Daoy (cell line): ENCODE measurements at places on chromosomes 1 and 21.

DNA sequence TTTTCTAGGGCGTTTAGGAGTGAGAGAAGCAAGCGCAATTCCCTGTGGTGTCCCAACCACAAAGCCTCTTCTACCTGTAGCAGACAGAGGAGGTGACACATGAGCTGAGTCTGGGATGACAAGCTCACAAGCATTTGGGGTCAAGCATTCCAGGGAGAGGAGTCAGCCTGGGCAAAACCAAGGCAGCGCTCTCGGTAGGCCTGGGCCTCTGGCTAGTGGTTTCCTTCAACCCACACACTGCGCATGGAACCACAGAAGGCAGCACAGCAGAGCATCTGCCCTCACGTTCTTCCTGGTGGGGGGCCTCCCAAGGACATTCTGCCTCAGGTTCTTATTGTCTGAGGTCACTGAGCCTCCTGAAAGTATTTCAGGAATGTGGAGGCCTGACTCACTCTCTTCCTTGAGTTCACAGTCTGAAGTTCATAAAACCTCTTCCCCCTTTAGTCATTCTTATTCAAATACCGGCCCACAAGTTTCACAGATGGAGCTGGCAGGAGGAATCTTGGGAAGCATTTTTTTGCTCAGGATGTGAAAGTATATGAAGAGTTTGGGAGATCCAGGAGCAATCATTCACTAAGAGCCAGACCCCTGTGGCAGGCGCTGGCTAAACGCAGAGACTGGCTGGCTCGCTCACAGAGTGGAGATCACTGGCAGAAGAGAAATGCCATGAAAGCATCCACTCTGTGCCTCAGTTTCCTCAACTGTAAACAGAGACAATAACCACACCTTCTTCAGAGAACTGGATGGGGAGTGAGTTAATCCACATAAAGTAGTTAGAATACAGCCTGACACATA is 26.8 kb downstream of the CCN1 start:
- DNase-seq: peak; percentile 100

DNA sequence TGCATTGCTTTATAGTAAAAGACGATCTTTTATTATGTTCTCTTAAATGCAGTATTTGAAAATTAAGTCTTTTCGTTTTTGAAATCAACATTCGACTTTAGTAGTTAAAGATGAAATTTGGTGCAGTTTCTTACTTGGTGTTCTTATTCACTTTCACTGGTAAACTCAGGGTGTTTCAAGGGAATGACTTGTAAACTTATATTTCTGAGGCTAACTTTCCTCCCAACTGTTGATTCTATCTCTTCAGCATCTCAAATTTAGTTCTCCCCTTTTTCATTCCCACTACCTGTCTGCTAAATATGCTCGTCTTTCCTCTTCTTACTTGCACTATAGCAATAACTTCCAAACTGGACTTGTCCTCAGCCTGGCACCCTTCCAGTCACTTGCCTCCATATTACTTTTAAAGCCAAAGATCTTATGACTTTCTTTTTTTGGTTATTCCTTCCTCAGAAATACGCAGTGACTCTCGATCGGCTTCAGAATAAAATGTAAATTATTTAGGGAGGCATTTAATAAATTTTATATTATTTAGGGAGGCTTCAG is 988 bp downstream of the SLC35A3 start:
- no peak for DNase-seq

GRCh38 chr21:44708213-44708865 is 3.0 kb downstream of the TSPEAR start:
- DNase-seq: no peak

DNA sequence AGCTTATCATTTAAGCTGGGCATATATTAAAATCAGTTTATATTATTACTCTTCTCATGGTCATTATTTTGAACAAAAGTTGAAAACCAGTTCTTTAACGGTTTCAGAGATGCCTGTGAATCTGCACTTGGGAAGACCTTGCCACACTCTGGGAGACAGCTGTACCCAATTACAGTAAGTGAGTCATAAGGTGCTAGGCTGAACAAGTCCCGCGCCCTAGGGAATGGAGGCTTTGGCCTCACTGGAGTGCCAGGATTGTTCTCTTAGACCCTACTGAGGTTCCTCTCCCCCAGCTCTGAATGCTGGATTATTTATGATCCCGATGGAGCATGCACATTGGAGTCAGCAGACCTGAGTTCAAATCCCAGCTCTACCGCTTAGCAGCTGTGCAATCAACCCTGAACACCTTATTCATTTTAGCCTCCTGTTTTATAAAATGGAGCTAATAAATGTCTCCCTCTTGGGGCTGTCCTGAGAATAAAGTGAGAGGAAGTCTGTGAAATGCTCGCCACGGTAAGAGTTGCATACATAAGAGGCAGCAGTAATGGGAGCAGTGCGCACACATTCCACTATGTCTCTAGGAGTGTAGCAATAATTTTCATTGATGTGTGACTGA is 266.2 kb downstream of the FOXD2 start:
- peak; percentile 84 for DNase-seq

DNA sequence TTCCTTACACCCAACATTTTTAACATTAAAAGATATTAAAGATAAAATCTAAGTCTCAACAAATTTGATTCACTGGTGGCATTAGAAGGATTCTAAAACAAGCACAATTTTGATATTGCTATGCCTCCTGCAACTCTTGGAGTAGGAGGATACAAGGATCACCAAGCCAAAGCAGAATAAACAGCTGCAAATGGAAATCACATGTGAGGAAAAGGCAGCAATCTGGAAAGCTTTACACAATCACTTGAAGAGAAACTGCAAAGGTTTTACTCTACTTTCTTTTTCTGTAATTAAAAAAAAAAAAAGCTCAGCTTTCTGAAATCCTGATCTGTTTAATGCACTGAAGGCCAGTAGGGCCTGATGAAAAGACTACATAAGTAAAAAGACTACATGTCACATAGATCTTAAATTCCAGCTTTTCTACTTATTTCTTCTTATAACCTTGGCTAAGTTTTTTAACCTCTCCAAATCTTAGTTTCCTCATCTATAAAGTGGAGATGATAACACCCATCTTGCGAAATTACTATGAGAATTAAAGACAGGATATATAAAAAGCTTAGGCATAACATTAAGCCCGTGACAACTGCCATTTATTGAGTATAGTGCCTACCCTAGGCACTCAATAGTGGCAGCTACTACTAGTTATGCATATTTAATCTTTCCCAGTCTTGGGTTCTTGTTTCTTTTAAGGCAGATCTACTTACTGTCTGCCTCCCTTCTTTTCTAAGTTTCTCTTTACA is 73.5 kb downstream of the EPS15 start:
- DNase-seq: no peak

DNA sequence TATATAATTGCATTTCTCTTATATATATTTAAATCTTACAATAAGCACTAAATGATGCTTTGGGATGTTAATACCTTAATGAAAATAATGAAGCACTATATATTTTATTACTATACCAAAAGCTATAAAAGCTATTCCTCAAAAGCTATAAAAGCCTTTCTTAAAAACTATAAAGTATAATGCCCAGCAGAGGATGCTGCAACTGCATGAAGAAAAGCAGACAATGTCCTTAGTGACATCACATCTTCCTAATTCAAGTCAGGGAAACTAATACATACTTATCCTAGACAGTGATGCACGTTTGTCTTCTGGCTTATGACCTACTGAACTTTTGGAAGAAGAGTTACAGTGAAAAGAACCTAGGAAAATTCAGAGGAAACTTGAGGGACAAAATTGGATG is 13.6 kb upstream of the C1orf185 start:
- no peak for DNase-seq

GRCh38 chr1:209106237-209106741 is 477.2 kb upstream of the CAMK1G start:
- DNase-seq: peak; percentile 78

DNA sequence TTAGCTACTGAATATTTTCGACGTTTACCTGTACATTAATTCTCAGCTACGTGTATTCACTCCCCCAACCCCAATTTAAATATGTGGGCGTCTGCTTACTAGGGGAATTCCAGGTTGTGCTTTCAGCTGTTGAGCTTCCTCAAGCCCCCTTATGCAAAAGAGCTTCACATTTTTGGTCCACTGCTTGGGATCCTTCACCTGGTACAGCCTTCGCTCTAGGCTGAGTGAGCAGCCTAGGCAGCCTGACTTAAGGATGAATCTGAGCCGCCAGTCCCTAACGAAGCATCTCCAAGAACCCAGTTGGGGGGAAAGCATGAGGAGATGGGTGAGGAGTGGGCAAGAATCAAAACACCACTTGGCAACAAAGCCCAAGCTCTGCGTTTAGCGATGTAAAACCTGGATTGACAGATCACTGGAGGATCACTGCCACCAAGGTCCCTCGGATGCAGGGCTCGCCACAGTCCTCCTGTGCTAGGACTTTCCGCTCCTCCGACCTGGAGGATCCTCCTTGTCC is 674 bp downstream of the BCL10 start:
- peak; percentile 54 for DNase-seq
